ENCODE measurements at places on chromosomes 16 and 17. TPM values are rescaled to one million over a fixed set of nuclear protein-coding genes. Genes with fewer than 3 reads are reported as not detected.

- H3K4me1 ChIP-seq, result no peaks in the 10 kb centered on the region
- H3K36me3 ChIP-seq, result no peaks in the 10 kb centered on the region
- no peak for DNase-seq
Observed at GRCh38 chr17:31544186-31544585, 152.7 kb downstream of the RAB11FIP4 start.

The CIITA gene
- polyA plus RNA-seq, result 9.2 TPM

The ALDH3A1 gene
- 5.8 TPM for polyA plus RNA-seq

DNA sequence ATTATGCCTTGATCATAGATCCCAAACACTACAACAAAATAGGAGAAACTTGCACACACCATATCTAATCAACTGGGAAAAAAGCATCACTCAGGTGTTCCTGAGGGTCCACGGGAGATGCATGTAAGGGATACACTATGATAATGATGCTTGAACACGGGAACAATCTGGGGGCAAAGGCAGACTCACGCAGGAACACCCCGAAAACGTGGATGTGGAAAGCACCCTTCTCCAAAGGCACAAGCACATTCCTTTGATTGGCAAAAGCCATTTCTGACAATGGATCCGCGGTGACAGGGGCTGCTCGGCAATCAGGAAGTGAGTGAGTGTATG, 1.3 kb downstream of the ZNF652 start:
- peaks cover 20% of the 10 kb centered on the region for H3K4me1 ChIP-seq
- H3K27ac ChIP-seq, result peak overlapping the region; percentile 98
- no peak for DNase-seq
- no peaks in the 10 kb centered on the region for H3K27me3 ChIP-seq

GRCh38 chr16:60302261-60302660, 1568.1 kb upstream of the GOT2 start:
- no peak for DNase-seq
- H3K4me1 ChIP-seq, result no peaks in the 10 kb centered on the region
- H3K4me3 ChIP-seq, result no peak overlapping the region
- H3K27ac ChIP-seq, result no peak overlapping the region

The SLC16A13 gene
- 1.8 TPM for polyA plus RNA-seq

GRCh38 chr16:12837291-12837690, 33.6 kb upstream of the CPPED1 start:
- H3K36me3 ChIP-seq, result no peaks in the 10 kb centered on the region
- no peaks in the 10 kb centered on the region for H3K27me3 ChIP-seq
- no peak for DNase-seq
- H3K4me1 ChIP-seq, result no peaks in the 10 kb centered on the region

DNA sequence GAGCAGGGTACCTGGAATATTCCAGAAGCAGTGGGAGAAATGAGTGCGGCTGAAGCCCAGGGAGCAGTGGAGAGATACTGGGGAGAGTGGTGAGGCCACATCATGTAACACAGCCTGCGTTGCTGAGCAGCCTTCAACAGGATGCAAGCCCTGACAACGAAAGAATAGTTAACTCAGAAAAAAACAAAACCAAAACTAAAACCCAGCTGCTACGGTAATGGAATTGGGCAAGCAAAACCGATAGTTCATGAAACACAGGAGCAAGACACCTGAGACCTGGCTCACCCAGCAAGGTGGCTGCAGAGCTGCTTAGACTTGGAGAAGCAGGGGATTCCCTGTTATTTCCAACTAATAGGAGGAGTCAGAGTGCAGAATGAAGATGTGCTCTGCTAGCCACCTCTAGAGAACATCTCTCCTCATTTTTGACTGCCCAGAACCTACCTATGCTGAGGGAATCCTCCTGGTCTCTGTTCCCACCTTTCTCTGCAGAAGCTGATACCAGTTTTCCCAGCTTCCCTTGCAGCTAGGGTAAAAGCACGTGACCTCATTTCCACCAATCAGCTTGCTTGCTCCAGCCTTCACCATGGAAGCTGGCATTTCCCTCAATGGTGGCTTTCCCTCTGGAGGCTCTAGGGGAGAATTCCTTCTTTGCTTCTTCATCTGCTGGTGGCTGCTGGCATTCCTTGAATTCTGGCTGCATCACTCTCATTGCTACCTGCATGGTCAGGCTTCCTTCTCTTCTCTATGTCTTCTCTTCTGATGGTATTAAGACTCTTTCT, 59.4 kb upstream of the XYLT1 start:
- no peaks in the 10 kb centered on the region for H3K36me3 ChIP-seq
- peak overlapping the region; percentile 5 for H3K27ac ChIP-seq
- DNase-seq, result no peak
- no peaks in the 10 kb centered on the region for H3K27me3 ChIP-seq

DNA sequence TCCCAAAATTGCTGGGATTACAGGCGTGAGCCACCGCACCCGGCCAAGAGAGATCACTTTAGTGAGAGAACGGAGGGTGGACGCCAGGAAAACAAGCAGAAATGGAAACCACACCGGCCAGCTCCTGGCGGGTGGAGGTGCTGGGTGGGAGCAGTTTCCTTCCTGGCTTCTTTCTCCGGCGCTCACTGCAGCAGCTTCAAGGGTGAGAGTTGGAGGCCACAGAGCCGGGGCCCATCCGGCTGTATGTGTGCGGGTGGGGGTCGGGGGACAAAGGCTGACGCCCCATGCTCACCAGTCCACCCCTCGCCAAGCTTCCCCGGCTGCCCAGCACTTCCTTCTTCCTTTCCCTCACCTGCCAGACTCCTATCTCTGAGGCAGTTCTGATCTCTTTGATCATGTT, 13.5 kb upstream of the BHLHA9 start:
- H3K27ac ChIP-seq, result no peak overlapping the region
- H3K4me1 ChIP-seq, result no peaks in the 10 kb centered on the region
- H3K27me3 ChIP-seq, result no peaks in the 10 kb centered on the region

GRCh38 chr16:78871241-78871640, 729.3 kb downstream of the MAF start:
- no peaks in the 10 kb centered on the region for H3K27me3 ChIP-seq
- H3K4me1 ChIP-seq, result no peaks in the 10 kb centered on the region
- no peak overlapping the region for H3K4me3 ChIP-seq
- H3K36me3 ChIP-seq, result no peaks in the 10 kb centered on the region
- no peak overlapping the region for H3K27ac ChIP-seq

The FA2H gene
- polyA plus RNA-seq, result 12.7 TPM

All from small intestine (tissue), 16 donors.